ENCODE measurements at places on chromosomes 11 and 22. TPM values are rescaled to one million over a fixed set of nuclear protein-coding genes. Genes with fewer than 3 reads are reported as not detected.

DNA sequence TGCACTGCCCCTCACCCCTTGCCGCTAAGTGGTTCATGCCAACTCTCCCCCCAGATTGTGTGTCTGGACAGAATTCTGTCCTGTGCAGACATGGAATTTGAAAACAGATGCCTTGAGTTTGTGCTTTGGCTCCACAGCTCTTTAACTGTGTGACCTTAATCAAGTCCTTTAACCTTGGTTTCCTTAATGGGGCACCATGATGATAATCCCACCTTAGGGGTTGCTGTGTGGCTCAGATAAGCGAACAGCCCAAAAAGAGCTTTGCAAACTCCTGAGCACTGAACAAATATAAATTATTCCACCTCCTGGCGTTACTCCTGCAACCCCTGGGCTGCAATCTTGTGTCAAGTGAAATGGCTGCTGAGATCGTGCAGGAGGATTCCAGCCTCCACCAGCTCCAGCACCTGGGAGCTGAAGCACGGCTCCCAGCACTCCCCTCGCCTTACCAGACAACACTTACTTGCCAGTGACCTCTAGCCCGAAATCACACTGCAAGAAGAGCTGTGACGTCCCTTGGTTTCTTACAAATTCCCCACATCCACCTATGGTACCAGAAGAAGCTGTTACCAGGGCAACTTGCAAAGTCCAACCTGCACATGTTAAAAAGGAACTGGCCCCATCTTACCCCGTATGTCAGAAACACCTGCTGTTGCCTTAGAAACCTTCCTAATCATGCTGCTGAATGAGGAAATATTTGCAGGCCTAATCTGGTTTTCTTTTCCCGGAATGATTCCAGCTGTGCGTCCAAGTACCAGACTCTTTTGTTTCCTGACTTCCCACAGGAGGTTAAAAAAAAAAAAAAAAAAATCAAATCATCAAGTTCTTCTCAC lies 13.2 kb downstream of the VPS37C start:
- no peak for DNase-seq

GRCh38 chr22:27327981-27328721 lies 473.4 kb downstream of the MN1 start:
- no peak for DNase-seq

Gene FOLR1
- not detected for total RNA-seq

- no peak for DNase-seq
Observed at GRCh38 chr11:104564921-104565582, 333.2 kb downstream of the CASP12 start.

- no peak for DNase-seq
Observed at GRCh38 chr11:2547806-2548205, 103.0 kb downstream of the KCNQ1 start.

Gene KIRREL3
- not detected for total RNA-seq

- peak; percentile 95 for DNase-seq
Observed at GRCh38 chr11:33692013-33692504, 8.6 kb downstream of the C11orf91 start.

DNA sequence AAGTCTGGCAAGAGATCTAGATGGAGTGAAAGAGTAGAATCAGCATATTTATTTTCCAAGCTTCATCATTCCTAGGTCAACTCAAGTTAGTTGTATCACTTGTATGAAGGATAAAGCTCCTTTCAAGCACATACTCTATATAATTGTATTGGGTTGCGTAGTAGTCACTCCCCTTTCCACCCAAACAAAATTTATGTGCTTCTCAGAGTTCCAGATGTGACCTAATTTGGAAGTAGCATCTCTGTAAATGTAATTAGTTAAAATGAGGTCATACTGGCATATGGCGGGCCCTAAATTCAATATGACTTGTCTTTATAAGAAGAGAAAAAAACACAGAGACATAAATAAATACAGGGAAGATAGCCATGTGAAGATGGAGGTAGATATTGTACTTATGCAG lies 226.8 kb upstream of the CHORDC1 start:
- no peak for DNase-seq

Gene GTPBP1
- total RNA-seq, result 33.3 TPM

GRCh38 chr11:2401436-2401984 lies 960 bp downstream of the TSSC4 start:
- no peak for DNase-seq

DNA sequence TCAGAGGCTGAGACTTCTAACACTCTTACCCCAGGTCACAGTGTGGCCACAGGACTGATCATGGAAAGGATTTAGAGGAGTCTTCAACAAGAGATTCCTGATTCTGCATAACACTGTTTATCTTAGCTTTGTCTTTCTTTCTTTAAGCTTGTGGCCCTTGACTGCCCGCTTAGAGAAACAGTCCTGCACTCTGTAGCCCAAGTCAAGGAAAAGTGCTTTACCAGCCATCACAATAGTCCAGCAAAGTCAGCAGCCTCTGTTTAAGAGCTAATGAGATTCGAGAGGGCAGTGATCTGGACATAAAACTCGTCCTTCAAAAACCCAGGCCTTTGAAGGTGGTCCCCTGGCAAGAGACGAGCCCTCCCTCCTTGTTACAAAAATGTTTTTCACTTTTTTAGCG lies 30.0 kb downstream of the PRDM10 start:
- DNase-seq, result no peak

DNA sequence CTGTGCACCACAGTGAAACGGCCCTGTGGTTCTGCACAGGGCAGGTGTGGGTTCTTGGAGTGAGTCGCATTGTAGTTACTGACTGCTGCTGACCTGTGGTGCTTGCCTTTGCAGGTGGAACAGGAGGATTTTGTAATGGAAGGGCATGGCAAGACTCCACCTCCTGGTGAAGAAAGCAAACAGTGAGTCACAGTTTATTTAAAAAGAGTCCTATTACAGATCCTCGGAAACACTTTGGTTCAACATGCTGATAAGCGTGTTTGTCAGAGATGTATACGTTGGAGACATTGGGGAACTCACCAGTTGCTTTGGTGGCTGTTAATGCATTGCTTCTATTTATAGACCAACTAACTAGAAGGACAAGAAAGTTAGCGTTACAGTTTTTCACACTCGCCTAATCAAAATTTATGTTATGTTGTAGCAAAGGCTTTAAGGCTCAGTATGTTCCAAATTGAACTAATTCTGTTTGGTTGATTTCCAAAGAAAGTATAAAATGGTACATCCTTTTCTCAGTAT lies 21.7 kb upstream of the TNRC6B start:
- no peak for DNase-seq

DNA sequence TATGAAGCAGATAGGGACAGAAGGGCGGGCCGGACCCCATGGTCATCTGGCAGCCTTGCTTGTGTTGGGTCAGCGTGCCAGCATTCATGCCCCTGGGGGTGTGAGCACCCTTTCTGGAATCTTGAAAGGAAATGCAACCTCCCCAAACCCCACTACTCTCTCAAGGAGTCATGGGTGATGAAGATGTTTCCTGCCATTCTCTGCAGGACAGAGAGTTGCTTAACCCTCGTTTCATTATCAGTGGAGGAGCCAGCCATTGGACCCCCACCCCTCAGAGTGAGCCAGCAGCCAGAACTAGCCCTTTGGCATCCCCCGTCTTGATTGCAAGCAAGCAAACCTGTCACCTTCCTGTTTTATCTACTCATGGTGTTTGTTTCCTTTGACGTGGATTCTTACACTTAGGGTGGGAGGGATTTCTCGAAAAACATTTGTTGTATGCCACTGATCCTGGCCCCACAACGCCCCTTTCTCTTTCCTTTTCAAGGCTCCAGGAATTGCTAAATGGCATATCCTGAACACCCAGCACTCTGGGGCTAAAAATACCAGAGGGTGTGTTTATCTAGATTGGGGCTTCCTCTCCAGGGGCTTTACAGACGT lies 258.3 kb downstream of the ETS1 start:
- DNase-seq, result peak; percentile 89

DNA sequence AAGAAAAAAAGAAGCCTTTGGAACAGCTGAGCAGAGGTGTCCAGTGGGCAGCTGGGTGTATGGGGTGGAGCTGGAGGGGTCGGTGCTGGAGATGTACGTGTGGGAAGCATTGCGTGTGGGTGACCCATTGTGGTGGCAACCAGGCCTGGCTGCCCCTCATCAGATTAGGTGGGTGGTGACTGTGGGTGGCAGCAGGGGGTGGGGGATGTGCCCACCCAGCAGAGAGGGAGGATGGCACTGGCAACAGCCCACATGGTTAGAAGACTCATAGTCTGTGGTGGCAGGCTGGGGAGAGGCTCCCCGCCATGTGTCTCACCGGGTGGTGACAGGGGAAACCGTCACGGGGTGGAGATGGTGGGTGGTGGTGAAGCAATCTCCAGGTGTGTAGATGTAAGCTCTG lies 27.6 kb downstream of the TP53I11 start:
- no peak for DNase-seq

GRCh38 chr11:28107191-28107749 lies 686 bp downstream of the KIF18A start:
- no peak for DNase-seq

- DNase-seq, result peak; percentile 83
Observed at GRCh38 chr11:72040491-72041363, 39.6 kb downstream of the NUMA1 start.

- no peak for DNase-seq
Observed at GRCh38 chr22:47810505-47811500, 1048.4 kb downstream of the TBC1D22A start.

- DNase-seq, result no peak
Observed at GRCh38 chr11:33640730-33641371, 59.8 kb downstream of the C11orf91 start.

DNA sequence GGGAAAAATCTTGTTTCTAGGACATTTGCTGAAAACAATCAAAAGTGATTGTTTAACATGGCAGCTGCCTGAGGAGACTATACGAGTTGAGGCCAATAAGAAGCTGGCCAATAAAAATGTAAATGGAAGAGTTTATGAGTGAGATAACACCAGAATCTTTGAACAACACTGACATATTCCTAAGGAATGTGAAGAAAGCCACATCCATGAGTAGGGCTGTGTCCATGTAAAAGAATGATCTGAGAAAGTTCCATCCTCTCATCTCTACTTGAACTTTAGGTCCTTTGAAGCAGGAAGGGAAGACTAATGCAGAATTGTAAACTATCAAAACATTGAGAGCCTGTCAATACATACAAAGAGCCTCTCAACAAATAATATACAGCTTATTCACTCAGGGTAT lies 6.9 kb upstream of the CHORDC1 start:
- no peak for DNase-seq

DNA sequence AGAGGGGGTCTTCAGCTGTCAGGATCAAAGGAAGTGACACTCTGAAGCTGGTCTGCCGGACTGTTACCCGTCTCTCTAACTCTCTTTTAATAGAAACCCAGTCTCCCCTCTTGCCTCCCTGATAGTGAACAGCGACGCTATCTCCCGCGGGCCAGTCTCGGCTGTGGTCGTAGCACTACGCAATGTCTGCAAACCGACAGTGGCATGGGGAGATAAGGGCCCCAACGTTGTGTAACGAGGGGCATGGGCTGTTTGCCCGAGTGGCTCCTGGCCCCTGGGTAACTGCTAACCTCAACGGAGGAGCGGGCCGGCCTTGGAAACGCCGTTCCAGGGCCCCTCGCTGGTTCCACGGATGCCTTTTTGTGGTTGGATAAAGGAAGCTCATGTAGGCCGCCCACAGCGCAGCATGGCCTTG lies 23.3 kb downstream of the ZBTB16 start:
- DNase-seq, result no peak

Gene RASD2
- not detected for total RNA-seq

DNA sequence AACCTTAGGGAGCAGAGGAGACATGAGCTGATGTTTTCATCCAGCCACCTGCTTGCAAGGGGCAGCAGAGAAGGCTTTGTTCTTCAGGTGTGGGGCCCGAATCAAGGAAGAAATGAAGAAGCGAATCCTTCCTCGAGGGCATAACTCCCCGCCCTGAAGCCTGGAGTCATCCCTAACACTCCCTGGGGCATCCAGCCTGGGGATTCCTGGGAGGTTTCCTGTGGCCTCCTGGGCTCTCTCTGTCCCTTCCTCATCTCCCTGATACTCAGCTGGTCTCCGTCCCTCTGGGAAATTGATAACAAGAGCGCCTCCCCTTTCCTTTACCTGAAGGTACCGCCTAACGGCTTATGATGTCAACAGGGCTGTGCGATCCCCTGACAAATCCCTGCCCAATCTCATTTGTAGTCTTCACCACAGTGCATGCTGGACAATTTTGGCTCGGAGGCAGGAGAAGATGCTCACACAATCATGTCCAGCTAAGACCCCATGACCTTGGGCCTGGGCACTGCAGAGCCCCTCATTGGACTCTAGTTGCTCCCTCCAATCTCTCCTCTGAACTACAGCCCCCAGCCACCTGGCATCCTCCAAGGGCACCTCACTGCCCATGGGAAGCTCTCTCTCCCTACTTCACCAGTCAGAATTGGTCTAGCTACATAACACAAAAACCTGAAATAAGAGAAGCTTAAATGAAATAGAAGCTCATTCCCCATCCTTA lies 80.6 kb upstream of the RTL6 start:
- DNase-seq, result no peak

DNA sequence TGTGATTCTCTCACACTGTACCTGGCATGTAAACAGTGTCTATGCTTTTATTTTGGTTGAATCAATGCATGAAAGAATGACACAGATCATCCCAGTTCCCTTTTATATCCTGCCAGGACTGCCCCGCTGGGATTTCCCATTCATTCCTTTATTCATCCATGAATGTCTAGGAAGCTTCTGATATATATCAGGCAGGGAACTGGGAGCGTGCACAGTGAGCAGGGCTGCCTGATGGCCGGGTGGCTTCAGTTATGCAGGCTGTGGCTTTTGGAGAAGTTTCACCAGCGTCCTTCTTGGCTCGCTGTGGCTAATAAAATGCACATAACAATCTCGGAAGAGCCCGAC lies 789.0 kb downstream of the TBC1D22A start:
- no peak for DNase-seq

GRCh38 chr11:77054084-77054483 lies 12.7 kb upstream of the CAPN5 start:
- DNase-seq, result no peak

DNA sequence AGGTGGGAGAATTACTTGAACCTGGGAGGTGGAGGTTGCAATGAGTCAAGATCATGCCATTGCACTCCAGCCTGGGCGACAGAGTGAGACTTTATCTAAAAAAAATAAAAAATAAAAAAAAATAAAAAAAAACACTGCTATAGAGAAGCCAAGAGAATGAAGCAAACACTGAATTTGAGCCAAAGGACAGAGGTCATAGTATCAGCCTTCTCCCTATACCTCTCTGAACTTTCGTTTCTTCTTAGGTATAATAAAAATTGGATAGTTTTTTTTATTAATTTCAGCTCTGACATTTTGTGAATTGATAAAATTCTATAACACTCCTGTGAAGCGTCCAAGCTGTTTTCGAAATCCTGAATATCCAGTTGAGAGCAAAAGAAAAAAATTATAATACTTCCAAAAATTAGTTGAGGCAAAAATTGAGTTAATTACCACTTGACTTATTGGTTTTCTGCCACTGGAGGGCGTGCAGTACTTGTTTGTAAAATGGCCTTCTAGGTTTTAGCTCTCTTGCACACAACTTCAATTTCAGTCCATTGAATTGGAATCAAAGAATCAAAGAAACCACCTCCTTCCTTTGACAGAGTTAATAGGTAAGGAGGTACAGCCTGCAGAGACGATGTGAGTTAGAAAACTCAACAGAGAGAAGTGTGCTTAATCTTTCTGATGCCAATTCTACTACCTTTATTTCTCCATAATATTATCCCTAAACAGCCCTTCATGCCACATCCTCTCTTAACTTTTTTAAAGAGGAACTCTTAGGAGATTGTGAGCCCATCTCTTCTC lies 143.2 kb downstream of the BBOX1 start:
- peak; percentile 29 for DNase-seq
